ENCODE measurements at places on chromosomes 11 and 22.
A peak's percentile ranks its signal among the peaks of the same experiment; 100 is the strongest.

DNA sequence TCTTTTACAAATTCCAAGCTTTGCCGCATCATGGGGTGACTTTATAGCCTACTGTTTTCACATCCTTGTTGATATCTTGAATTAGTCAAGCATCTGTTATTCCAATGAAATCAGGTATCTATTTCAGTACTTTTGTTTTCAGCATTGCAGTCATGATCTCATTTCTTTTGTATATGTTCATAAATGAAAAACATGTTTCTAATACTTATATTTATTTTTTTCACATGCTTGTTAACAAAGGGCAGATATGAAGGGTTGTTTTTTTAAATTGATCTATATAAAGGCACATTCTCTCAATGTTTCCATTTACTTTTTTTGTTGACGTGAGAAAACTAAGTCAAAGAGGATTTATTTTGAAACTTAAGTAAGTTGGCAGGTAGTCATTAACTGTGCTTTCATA lies 964.8 kb downstream of the JRKL start:
- no peak for DNase-seq

DNA sequence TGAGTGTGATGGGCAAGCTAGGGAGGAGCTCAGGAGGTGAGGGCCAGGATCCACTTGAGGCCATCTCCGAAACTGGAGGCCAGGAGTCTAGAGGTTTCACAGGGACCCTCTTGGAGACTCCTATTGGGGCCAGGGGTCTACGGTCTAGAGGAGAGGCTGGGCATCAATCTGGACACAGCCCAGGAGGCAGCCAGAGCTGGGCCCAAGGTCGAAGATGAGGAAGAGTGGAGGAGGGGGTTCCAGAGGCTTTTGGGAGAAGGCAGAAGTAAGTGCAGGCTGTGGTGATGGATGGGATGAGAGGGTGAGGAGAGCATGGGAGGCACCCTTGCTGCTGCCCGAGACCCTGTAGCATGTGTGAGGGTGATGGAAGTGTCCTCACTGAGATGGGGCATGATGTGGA lies 56.6 kb downstream of the LRRC32 start:
- no peak for DNase-seq

GRCh38 chr11:106202935-106203620 lies 125.6 kb downstream of the AASDHPPT start:
- no peak for DNase-seq

DNA sequence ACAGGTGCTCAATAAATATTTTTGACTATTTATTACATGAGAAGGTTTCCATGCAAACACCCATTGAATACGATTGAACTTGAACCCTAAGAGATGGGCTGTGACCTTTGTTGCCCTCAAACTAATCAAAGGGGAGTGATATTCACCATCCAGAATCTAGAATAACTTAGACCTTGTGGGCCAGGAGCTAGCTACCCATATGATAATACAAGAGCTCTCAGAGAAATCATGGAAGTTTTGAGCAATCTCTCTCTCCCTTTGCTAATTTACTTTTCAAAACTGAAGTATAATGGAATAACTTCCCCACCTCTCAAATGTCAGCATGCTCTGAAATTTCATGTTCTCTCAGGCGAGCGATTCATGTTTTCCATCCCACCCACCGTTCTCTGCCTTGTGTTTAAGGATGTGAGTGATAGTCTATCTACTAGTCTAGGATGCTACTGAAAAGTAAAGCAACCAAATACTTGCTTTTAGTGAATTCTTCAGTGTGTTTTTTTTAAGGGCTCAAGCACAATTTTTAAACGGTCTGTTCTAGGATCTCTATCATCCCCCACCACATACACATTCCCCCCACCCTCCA lies 33.3 kb downstream of the BARX2 start:
- no peak for DNase-seq

GRCh38 chr11:68497761-68498160 lies 37.2 kb downstream of the PPP6R3 start:
- no peak for DNase-seq

- no peak for DNase-seq
Measured at GRCh38 chr22:34973926-34974325, 92.0 kb upstream of the ISX start.

GRCh38 chr11:127105593-127106541 lies 105.3 kb upstream of the KIRREL3 start:
- DNase-seq = no peak

GRCh38 chr11:2459016-2459725 lies 14.4 kb downstream of the KCNQ1 start:
- DNase-seq = no peak

DNA sequence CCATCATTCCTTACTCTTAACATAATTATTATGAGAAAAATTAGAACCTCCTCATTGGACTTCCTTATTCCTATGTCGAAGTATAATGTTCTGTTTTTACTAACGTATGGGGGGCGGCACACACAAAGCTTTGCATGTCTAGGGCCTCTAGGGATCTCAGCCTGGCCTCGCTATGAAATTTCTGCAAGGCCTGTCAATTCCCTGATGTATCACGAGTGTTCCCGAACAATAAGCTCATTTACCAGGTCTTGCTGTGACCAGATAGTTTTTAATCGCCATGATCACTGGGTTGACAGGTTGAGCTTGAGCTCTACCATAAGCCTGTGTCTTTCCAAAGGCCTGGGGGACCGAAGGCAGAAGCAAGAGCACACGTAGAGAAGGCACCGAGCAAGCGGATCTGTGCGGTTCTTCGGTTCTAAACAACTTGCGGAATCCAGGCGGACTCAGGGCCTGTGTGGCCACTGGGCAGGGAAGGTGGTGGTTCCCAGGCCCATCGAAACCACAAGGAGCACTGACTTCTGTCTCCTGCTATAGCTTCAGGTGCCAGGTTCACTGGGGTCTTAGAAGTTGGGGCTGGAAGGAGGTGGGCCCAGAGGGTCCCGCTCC lies 10.4 kb upstream of the FXYD2 start:
- DNase-seq = no peak

DNA sequence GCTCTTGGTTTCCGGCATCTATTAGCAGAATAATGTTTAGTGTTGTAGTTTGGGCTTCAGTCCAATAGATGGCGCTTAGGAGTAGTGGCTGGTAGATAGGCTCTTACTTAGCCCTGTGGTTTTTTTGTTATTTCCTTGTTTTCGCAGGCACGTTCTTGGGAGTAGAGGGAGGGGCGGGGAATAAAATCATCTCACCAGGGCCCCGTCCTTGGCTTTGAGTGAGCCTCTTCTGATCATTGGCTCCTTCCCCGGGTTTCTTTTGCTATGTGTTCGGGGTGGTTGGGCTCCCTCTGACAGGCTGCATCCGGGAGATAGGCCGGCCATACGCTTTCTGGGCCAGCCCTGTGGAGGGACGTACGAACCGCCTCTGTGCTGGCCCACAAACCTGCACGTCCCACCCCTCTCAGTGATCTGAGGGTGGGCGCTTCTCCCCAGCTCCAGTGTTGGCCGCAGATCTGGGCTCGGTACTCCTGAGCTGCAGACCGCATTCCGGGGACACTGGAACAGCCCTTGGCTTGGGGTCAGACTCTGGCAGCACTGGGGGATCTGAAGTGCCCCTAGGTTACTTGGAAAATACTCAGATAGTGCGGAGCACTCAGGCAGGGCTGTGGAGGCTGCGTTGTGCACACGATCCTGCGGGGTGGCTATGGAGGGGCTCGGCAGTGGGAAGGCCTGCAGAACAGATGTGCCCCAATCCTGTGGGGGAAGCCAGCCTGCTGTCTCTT lies 217.0 kb downstream of the DYNC2H1 start:
- peak; percentile 6 for DNase-seq

DNA sequence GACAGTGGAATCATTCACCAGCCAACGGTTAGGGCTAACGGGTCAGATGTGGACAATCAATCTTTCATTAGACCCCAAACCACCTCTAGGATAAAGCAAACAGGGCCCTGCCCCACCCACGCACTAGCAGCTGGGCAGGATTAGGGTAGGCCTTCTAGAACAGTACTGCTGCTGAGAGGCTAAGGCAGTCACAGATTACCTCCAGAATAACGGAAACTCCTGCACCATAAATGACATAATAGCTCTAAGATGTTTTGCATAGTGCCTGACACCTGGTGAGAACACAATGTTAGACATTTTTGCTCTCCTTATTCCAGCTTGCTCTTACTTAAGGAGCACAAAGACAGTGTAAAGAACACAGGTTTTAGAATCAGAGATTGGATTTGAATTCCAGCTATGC lies 1.8 kb downstream of the SYTL2 start:
- DNase-seq = no peak

GRCh38 chr11:95154514-95154913 lies 64.9 kb downstream of the ENDOD1 start:
- peak; percentile 38 for DNase-seq

GRCh38 chr11:124672536-124673215 lies 863 bp downstream of the SIAE start:
- DNase-seq = no peak

GRCh38 chr11:22554221-22554620 lies 71.4 kb downstream of the FANCF start:
- no peak for DNase-seq

GRCh38 chr22:35987487-35987886 lies 41.1 kb downstream of the RBFOX2 start:
- DNase-seq = no peak

GRCh38 chr22:31055117-31055634 lies 25.9 kb upstream of the SMTN start:
- DNase-seq = no peak

- DNase-seq = no peak
Measured at GRCh38 chr11:11215944-11216343, 137.1 kb downstream of the CSNK2A3 start.

DNA sequence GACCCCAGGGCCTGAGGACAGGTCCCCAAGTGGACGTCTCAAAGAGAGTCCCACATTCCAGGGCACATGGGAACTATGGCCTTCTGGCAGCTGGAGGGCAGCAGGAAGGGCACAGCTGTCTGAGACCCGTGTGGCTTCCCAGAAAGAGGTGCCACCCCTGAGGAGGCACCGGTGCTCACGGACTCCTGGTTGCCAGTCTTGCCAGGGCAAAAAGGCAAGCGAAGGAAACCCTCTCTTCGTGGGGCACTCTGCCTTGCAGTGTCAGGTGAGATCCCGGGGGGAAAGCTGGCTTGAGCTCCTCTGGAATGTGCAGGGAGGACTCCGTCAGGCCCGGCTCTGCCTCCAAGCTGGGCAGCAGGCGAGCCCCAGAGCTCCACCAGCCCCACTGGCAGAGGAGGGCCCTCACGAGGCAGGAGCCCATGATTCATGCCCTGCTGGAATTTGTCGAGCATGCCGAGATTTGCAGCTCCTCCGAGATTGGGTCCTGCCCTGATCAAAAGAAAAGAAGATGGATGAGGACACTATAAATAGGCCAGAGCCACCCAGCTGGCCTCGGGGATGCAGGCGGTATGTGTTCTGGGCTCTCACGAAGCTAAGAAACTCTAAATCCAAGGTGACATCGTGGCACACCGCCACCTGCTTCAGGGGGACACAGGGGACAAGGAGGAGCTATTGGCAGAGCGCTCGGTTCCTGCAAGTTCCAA lies 9.9 kb upstream of the CELSR1 start:
- no peak for DNase-seq

GRCh38 chr11:102575012-102575411 lies 44.5 kb upstream of the MMP7 start:
- DNase-seq = no peak

- no peak for DNase-seq
Measured at GRCh38 chr11:95768521-95768920, 21.1 kb downstream of the FAM76B start.

GRCh38 chr22:36855478-36855877 lies 5.3 kb upstream of the NCF4 start:
- no peak for DNase-seq

DNA sequence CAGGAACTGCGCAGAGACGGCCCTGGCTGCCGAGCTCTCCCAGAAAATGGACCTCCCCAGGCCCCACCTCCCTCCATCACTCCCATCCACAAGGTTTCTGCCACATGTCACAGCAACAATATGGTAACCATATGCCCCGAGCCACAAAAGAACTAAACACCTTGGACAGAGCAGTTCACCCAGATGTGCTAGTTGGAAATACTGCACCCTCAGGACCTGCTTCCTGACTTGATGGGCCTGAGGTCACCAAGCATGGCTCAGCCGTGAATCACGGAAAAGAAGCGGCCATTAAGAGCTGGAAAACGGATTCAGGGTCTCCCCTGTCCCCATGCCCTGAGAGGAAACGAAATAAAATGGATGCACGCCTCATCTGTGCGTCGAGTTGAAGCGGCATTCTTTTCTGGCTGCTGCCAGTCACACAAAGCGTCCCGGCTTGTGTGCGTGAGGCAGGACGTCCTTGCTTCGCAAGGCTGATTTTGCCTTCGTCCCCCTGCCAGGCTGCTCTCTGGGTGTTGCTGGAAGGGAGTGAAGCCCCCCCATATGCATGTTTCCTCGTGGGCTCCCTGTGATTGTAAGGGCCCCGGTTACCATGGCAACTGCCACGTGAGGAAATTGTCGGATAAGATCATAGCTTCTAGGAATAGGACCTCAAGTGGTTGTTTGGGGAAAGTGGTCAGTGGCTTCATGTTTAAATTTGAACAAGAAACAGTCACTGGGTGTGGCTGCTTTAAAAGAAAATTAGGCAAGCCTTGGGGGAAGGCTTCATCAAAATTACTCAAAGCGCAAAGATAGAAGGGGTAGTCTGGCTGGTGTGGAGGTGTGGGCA lies 51.7 kb downstream of the FLI1 start:
- DNase-seq = no peak

DNA sequence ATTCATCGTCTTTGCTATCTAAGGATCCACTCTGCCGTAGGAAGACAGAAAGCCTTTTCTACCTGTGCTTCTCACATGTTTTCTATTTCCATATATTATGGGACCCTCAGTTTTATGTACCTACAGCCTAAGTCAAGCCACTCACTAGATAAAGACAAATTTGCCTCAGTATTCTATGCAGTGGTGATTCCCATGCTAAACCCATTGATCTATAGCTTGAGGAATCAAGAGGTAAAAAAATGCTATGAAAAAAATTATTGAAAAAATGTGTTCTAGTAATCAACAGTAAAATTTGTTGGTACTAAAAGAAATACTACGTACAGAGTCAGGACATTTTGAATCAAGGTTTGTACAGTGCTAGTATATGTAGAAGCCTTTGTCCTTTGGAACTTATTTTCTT lies 18.1 kb upstream of the OR5AL1 start:
- DNase-seq = no peak

- DNase-seq = no peak
Measured at GRCh38 chr11:68828957-68829356, 12.8 kb downstream of the CPT1A start.

GRCh38 chr11:76850815-76851214 lies 9.9 kb upstream of the ACER3 start:
- no peak for DNase-seq

DNA sequence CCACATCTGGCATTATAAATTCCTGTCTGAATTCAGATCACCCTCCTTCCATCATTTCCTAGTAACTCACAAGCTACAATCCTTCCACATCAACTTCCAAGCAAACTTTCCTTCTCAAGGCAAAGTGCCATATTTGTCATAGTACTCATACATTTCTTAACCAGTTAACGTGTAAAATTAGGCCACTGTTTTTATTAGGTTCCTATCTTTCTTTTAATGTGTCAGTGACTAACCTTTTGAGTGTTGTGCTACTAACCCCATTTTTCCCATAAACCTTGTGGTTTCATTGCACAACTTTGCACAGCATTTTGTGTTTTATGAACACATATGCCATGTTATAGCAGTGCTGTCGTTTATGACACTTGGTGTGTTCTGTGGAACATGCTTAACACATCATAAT lies 90.1 kb downstream of the KIF18A start:
- no peak for DNase-seq
